ENCODE measurements at places on chromosomes 2 and 18. TPM values are rescaled to one million over a fixed set of nuclear protein-coding genes. Genes with fewer than 3 reads are reported as not detected.

GULP1 gene
- 23.0 TPM for total RNA-seq

SKA1 gene
- 2.9 TPM for total RNA-seq

ROCK2 gene
- 59.7 TPM for total RNA-seq

DNA sequence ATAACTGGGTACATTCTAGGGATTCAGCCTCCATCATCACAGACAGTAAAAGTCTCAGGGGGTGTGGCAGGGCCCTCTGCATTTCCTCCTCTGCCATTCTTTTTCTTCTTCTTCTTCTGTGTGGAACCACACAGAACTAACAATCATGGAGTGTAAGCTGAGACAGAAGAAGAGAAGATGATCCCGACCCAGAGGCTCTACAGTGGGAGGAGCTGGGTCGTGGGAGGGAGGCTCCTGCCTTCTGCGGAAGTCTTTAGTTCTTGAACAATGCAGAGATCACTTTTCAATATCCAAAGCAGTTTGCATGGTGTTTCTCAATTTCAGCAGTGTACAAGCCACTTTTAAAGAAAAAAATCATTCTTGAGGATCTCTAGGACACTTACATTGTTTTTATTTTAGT is 80.9 kb downstream of the KCNS3 start:
- no peaks in the 10 kb centered on the region for H3K36me3 ChIP-seq
- H3K27me3 ChIP-seq = peaks cover 2% of the 10 kb centered on the region
- no peak for DNase-seq
- no peak overlapping the region for H3K4me3 ChIP-seq

GRCh38 chr2:12806549-12807242 is 90.0 kb downstream of the TRIB2 start:
- DNase-seq = no peak
- peaks cover 7% of the 10 kb centered on the region for H3K4me1 ChIP-seq
- H3K27ac ChIP-seq = no peak overlapping the region
- no peaks in the 10 kb centered on the region for H3K27me3 ChIP-seq

GRCh38 chr18:47174545-47175116 is 1.5 kb downstream of the IER3IP1 start:
- peak overlapping the region; percentile 89 for H3K27ac ChIP-seq
- peak overlapping the region; percentile 99 for H3K4me3 ChIP-seq
- H3K4me1 ChIP-seq = peaks cover 7% of the 10 kb centered on the region
- no peaks in the 10 kb centered on the region for H3K36me3 ChIP-seq

DNA sequence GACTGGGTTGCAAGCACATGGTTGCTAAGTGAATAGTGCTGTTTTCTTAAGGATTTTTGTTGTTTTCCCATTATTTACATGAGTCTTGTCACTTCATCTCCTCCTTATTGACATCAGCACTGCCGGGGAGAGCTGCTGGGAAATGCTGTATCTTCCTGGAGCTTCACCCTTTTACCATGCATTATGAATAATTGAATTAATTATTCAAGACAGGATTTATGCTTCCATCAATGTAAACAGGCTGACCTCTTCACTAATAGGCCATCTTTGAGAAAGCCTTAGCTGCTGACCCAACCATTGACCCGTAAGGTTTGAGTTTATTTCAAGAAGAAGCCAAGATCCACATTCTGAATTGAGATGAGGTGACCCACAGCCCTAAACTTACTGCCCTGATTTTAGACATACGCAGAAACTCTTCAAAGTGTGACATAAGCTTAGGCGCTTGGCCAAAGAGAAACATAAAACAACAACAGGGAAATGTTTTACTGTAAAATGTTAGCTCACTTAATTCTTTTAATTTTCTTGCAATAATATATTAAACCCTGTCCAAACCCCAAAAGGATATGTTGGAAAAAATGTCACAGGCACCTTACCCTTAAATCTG is 365.5 kb upstream of the SYT4 start:
- DNase-seq = no peak
- no peaks in the 10 kb centered on the region for H3K36me3 ChIP-seq
- H3K4me3 ChIP-seq = no peak overlapping the region

- no peak overlapping the region for H3K4me3 ChIP-seq
- no peak overlapping the region for H3K27ac ChIP-seq
- H3K4me1 ChIP-seq = no peaks in the 10 kb centered on the region
- DNase-seq = no peak
- no peaks in the 10 kb centered on the region for H3K27me3 ChIP-seq
- H3K36me3 ChIP-seq = no peaks in the 10 kb centered on the region
Measured at GRCh38 chr2:169839954-169840746, 12.9 kb downstream of the UBR3 start.

GRCh38 chr2:71595569-71595968 is 142.2 kb downstream of the DYSF start:
- H3K4me1 ChIP-seq = no peaks in the 10 kb centered on the region
- no peaks in the 10 kb centered on the region for H3K36me3 ChIP-seq
- no peak for DNase-seq

DNA sequence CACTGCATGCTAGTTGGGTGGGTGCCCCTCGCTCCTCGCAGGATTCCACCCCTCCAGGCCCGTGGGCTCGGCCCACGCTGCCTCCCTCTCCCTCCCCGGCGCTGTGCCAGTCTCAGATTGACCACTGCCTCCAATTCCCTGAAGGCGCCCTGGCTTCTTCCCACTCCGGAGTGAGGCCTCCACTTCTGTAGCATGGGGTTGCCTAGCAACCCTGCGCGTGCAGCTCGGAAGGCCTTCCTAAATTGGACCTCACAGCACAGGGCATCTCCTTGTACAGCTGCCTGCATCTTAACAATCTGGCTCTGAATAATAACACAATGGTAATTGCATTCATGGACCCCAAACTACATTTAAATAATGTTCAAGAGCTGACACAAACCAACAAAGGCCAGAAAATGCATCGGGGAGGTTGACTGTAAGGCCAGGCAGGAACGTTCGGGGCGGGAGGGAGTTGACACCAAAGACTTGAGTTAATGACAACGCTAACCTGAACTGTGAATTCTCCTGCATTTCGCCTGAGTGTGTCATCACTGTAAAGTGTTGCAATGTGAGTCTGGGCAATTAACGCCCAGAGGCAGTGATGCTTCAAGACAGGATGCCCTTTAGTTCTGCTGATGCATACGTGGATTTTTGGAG is 222.9 kb downstream of the ZBTB7C start:
- no peaks in the 10 kb centered on the region for H3K4me1 ChIP-seq
- H3K36me3 ChIP-seq = no peaks in the 10 kb centered on the region
- H3K27ac ChIP-seq = no peak overlapping the region
- H3K4me3 ChIP-seq = no peak overlapping the region
- DNase-seq = no peak

DNA sequence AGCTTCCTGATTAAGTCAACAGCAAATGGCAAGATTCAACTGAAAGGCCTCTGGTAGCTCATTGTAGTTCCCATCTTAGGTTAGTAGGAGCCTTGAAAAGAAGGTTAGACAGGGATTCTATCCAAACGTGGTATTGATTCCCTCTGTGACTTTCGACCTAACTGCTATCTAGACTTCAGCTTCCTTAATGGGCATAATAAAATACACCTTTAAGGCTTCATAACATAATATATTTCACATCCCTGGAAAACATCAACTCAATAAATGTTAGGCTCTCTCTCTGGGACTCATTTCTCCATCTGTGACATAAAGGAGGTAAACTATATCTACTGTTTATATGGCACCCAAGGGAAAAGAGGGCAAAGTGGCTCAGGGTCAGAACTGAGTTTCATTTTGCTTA is 60.9 kb downstream of the STK39 start:
- H3K36me3 ChIP-seq = no peaks in the 10 kb centered on the region
- H3K27ac ChIP-seq = no peak overlapping the region
- H3K4me1 ChIP-seq = peaks cover 24% of the 10 kb centered on the region
- no peak for DNase-seq
- no peaks in the 10 kb centered on the region for H3K27me3 ChIP-seq

GRCh38 chr2:214410918-214411554 is at the start of gene VWC2L:
Gene VWC2L (plus strand): TSS chr2:214411054. CDS start chr2:214414194, 3,140 bp downstream.
- H3K27me3 ChIP-seq = no peaks in the 10 kb centered on the region
- no peaks in the 10 kb centered on the region for H3K4me1 ChIP-seq
- DNase-seq = peak; percentile 35
- H3K27ac ChIP-seq = no peak within 1 kb of the TSS

- H3K4me1 ChIP-seq = peaks cover 14% of the 10 kb centered on the region
- H3K4me3 ChIP-seq = no peak overlapping the region
- peak overlapping the region; percentile 82 for H3K27ac ChIP-seq
- H3K27me3 ChIP-seq = no peaks in the 10 kb centered on the region
Measured at GRCh38 chr2:8597559-8598225, 84.2 kb upstream of the ID2 start.

GRCh38 chr18:9694174-9694573 is 13.9 kb upstream of the RAB31 start:
- H3K27ac ChIP-seq = no peak overlapping the region
- no peaks in the 10 kb centered on the region for H3K27me3 ChIP-seq
- DNase-seq = no peak
- H3K4me1 ChIP-seq = no peaks in the 10 kb centered on the region
- H3K4me3 ChIP-seq = no peak overlapping the region
- no peaks in the 10 kb centered on the region for H3K36me3 ChIP-seq

GRCh38 chr18:56727399-56727798 is 76.2 kb downstream of the WDR7 start:
- H3K4me1 ChIP-seq = peaks cover 2% of the 10 kb centered on the region
- H3K4me3 ChIP-seq = no peak overlapping the region
- H3K36me3 ChIP-seq = no peaks in the 10 kb centered on the region

DNA sequence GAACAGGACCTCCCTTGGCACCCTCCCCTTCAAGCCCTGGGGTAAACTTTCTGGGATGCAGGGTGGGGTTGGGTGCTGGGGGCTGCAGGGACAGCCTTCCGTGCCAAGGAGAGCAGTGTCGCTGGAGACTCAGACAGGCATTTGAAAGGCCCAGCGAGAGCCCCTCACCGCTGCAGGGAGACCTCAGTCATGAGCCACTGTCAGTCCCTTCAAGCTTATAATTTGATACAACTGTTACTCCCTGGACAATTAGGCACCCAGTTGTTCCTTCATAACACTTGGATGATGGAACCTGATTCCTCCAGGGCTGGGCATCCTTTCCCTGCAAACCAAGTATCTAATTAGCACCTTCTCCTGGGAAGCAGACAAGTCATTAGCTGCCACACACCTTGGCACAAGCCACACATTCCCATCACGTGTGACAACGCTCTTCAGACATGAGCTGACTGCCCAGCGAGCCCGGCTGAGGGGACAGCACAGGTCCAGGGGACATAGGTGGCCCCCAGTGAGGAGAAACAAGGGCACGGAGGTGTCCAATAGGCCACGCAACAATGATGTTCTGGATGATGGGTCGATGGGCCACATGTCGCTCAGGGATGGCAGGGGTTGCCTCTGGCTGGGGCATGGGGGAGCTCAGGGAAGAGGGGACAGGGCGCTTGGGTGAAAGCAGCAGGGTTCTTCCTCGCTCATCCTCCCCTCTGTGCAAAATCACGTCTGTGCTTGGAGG is 59.6 kb downstream of the KCNF1 start:
- H3K36me3 ChIP-seq = no peaks in the 10 kb centered on the region
- H3K4me3 ChIP-seq = no peak overlapping the region
- H3K4me1 ChIP-seq = no peaks in the 10 kb centered on the region
- no peak for DNase-seq

GRCh38 chr2:171345971-171346722 is 87.6 kb downstream of the METTL8 start:
- H3K36me3 ChIP-seq = no peaks in the 10 kb centered on the region
- no peaks in the 10 kb centered on the region for H3K27me3 ChIP-seq
- no peak overlapping the region for H3K4me3 ChIP-seq
- peaks cover 16% of the 10 kb centered on the region for H3K4me1 ChIP-seq

- no peaks in the 10 kb centered on the region for H3K4me1 ChIP-seq
- no peak for DNase-seq
- H3K27me3 ChIP-seq = no peaks in the 10 kb centered on the region
- H3K27ac ChIP-seq = no peak overlapping the region
Measured at GRCh38 chr18:78610179-78610578, 369.4 kb upstream of the SALL3 start.

Data from osteoblast (primary cell).